ENCODE measurements at places on chromosomes 2 and 18.
A peak's percentile ranks its signal among the peaks of the same experiment; 100 is the strongest.

DNA sequence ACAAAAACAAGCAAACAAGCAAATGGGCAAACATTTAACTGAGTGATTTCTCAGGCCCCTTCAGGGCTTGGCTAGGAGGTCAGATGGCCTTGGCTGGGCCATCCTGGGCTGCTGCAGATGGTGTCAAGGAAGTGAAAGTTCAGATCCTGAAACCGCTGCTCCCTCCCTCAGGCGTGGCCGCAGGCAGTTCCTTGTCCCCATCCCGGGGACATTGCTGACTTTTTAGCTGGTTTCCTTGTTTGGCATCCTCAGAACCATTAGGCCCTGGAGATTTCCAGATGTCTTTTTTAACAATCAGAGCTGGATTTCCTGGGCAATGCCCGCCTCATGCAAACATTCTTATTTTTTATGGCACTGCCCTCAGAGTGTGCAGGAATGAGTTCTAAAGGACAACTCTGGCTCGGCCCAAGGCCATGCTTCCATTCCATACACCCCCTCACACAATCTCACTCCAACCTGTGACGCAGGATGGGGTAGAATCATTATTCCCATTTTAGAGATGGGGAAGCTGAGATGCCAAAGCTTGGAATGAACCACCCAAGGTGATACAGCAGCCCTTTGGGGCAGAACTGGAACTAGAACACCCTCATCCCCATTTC lies 86.1 kb upstream of the ZCCHC2 start:
- no peak for DNase-seq

- no peak for DNase-seq
Measured at GRCh38 chr18:51188024-51188701, 9.3 kb downstream of the MEX3C start.

- DNase-seq: no peak
Measured at GRCh38 chr18:77671456-77672167, 422.0 kb downstream of the GALR1 start.

DNA sequence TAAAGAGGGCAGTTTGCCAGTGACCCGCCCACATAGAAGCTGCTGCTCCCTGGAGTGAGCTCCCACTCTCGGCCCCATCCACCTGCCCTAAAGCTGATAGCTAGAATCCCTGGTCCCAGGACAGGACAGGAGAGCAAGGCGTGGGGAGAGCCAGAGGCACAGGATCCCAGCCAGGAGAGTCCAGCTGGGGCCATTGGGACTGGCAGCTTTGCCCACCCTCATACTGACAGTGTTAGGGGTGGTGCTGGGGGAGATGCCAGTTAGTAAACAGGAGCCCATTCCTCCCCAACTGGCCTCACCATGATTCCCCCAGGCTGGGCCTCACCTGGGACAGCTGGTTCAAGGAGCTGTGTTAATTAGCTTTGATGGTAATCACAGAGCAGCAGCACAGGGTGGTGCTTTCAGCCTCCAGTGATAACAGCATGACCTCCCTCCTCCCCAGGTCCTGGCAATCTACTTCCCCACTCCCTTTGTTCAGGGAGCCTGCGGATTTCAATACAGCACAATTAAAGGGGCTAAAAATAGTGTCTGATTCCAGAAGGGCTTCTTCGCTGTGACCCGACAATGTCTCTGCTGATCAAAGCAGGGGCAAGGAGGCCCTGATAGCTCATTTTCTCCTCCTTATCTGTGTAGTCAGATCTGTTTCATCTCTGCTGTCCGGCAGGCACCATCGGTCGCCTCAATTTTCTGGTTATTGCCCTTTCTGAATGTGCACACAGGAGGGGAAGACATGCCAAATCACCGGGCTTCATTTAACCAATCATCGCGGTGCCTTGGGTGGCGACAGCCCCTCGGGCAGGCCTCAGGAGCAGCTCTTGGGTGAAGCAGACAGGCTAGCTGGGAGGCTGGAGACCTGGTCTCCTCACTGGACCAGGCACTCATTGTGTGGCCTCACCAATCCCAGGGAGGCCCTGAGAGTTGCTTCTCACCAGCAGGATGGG lies 119.9 kb upstream of the TEX51 start:
- no peak for DNase-seq

- DNase-seq: no peak
Measured at GRCh38 chr18:52484977-52485376, 145.0 kb downstream of the DCC start.

GRCh38 chr2:216275890-216276289 lies 96.4 kb downstream of the MARCHF4 start:
- DNase-seq: no peak

DNA sequence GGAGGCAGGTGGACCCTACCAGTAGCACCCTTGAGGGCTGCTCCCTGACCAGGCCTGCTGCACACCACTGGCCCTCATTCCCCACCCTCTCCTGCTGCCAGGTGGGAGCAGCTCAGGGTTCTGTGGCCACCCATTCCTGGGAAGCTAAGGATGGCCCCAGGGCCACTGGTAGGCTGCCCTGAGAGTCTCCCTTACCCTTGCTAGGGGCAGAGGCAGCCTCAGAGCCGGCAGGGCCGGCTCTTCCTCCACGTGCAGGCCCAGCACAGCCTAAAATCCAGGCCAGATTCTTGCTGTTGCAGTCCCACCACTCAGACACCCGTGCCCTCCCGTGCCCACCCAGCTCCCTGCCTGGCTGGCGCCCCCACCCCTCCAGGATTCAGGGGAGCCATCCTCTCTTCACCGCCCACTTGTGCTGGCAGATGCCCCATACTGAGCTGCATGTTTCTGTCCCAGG lies 199.0 kb downstream of the EIPR1 start:
- no peak for DNase-seq

DNA sequence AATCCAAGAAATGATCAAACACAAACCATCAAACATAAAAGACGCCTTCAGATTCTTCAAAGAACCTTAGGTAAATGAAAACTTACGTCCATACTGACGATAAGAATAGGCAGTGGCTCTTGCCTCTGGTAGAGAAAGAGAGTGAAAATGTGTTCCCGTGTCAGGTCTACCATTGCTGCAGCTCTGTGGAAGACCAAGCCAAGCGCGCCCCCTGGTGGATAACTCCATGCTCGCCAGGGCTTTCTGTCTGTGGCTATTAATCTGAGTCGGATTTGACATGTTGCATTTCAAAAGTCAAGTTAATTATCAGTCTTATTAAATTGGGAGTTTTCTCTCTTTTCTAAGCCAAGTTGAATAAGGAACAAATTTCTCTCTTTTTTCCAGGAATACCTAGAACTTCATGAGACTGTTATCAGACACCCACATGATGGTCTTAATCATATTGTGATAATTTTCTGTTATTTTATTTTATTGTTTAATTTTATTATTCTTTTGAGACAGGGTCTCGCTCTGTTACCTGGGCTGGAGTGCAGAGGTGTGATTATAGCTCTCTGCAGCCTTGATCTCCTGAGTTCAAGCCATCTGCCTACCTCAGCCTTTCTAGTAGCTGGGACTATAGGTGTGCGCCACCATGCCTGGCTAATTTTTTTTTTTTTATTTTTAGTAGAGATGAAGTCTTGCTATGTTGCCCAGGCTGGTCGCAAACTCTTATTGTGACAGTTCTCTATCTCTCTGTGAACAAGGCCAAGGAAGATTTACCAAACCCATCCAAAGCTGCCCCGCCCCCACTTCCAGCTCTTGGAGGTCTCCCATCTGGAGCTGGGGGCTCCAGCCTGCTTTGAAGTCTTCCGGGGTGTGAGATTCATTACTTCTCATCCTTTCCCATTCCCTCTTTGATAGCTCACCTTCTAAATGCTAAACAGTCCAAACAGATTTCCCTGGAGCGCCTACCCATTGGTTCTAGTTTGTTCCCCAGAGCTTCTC lies 15.8 kb upstream of the ZAP70 start:
- DNase-seq: peak; percentile 86

DNA sequence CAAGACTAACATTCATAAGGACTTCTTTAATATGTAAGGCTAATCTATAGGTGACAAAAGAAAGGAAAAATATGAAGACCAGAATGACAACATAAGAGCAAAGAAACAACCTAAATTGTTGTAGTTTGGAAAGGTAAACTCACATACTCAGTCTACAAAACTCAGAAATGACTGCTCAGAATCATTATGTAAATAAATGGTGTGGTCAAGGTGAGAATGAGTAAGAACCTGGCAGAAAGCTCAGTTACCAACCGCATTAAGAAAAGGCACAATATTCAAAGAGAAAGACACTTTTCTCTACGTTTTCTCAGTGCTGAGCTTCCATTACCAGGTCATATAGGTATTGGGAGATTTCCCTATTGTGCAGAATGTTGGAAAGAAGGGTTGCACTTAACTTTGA lies 15.8 kb downstream of the ATF2 start:
- no peak for DNase-seq

- peak; percentile 53 for DNase-seq
Measured at GRCh38 chr2:31287654-31288053, 53.7 kb downstream of the EHD3 start.

DNA sequence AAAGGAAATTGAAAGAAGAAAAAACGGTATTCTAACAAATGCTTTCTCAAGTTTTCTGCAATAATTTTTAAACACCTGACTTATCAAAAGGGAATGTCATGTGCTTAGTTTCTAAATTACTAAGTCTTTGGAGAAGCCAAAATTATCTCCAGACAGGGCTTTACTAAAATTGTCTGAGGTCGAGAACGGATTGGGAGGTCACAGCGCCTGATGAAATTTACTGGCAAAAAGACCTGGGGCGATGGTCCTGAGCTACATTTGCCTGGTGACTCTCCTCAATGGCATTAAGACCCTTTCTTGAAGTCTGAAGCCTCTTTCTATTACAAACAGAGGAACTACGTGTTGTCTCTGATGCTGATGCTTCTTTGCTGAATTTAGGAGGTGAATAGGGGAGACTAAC lies 291.8 kb upstream of the SESTD1 start:
- no peak for DNase-seq

GRCh38 chr2:15560988-15561573 lies at the start of gene NBAS:
Gene NBAS (minus strand): TSS chr2:15561334. CDS start chr2:15561304, 30 bp downstream.
- DNase-seq: peak; percentile 92

- no peak for DNase-seq
Measured at GRCh38 chr2:48725696-48726494, 29.6 kb downstream of the LHCGR start.

DNA sequence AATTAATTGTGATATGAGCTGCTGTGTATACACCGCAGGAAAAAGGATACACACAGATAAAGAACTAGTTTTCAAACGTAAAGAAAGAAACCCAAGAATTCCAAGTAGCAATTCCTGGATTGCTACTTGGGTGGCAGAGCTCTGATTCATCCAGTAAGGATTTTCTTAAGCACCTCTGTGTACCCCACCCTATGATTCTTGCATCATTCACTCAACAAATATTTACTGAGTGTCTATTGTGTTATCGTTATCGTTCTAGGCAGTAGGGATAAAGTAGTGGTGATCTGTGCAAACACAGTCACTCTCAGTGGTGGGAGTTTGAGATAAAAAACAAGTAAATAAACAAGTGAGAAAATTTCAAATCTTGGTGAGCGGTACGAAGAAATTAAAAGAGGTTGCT lies 4.9 kb upstream of the TMEM200C start:
- no peak for DNase-seq

GRCh38 chr18:48405978-48406377 lies 3.2 kb downstream of the ZBTB7C start:
- no peak for DNase-seq

- DNase-seq: no peak
Measured at GRCh38 chr2:59560769-59561168, 992.7 kb downstream of the BCL11A start.

- DNase-seq: no peak
Measured at GRCh38 chr2:16281451-16282335, 341.3 kb downstream of the MYCN start.

GRCh38 chr18:37483221-37483971 lies 82.2 kb downstream of the CELF4 start:
- peak; percentile 46 for DNase-seq

DNA sequence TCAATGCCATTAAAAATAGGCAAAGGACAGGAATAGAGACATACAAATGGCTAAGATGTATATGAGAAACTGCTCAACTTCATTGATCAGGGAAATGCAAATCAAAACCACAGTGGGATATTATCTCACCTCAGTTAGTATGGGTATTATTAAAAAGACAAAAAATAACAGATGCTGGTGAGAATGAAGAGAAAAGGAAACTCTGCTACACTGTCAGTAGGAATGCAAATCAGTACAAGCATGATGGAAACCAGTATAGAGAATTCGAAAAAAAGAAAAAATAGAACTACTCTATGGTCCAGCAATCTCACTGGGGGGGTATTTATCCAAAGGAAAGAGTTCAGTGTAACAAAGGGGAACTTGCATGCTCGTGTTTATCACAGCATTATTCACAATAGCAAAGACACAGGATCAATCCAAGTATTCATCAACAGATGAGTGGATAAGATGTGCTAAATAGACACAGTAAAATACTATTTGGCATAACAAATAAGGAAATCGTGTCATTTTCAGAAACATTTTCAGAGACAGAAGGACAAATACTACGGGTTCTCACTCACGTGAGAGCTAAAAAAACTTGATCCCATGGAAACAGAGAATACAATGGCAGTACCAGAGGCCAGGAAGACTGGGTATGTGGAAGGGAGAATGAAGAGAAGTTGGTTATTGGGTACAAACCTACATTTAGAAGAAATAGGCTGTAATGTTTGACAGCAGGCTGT lies 60.6 kb downstream of the CCDC74A start:
- no peak for DNase-seq

- DNase-seq: peak; percentile 83
Measured at GRCh38 chr18:76620321-76621170, 125.5 kb upstream of the ZNF516 start.

GRCh38 chr2:113166187-113166645 lies 7.6 kb upstream of the PSD4 start:
- DNase-seq: no peak

DNA sequence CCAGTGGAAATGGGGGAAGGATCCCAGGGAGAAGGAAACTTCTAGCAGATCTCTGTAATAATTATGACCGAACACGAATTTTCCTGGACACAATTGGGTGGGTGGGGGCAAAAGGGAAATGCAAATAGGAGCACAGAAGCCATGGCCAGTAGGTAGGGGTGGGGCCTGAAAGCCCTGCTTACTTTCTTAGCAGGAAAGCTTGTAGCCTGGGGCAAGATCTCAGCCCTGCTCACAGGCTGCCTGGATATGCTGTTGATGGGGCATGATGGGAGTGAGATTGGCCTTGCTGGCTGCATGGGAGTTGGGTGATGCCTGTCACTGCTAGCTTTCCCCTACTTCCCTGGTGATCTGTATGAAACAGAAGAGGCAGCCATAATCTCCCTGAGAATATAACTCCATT lies 45.9 kb upstream of the SPOPL start:
- no peak for DNase-seq

GRCh38 chr2:101147971-101148370 lies 3.2 kb downstream of the TBC1D8 start:
- DNase-seq: no peak

- no peak for DNase-seq
Measured at GRCh38 chr2:102112271-102112670, 30.3 kb upstream of the IL1R1 start.

- no peak for DNase-seq
Measured at GRCh38 chr2:144288438-144288837, 231.5 kb downstream of the ZEB2 start.

GRCh38 chr2:112159454-112159921 lies 21.3 kb downstream of the FBLN7 start:
- DNase-seq: no peak

GRCh38 chr2:198545411-198545810 lies 741.0 kb downstream of the PLCL1 start:
- no peak for DNase-seq

- DNase-seq: no peak
Measured at GRCh38 chr2:64295326-64296139, 151.3 kb upstream of the PELI1 start.

All from AG08395 (cell line).